ENCODE measurements at places on chromosomes 1 and 21.

- DNase-seq, result no peak
Observed at GRCh38 chr1:238485057-238485911, 594.6 kb upstream of the ZP4 start.

DNA sequence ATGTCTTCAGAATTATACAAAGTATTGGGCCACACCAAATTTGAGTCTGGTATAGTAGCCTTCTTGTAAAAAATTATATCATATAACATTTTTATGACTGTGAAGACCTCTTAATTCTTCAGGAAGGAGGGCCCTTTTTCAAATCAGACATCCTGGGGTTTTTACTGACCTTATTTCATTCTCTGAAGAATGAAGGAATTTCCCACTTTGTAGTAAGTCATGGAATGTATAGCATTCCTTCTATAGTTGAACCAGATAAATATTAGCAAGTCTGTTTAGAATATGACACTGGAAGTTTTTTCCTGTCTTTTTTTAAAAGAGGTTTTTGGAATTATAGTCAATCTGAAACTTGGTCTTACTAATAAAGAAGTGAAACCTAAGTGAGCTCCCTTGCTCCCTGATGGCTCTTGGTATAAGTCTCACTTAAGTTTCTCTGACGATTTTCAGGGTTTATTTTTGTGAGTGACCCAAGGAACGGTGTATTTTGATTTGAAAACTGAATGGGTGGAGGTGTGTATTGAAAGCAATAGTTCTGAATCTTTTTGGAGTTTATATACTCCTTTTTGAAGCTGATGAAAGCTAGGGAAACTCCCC is 23.7 kb downstream of the SNX27 start:
- no peak for DNase-seq

DNA sequence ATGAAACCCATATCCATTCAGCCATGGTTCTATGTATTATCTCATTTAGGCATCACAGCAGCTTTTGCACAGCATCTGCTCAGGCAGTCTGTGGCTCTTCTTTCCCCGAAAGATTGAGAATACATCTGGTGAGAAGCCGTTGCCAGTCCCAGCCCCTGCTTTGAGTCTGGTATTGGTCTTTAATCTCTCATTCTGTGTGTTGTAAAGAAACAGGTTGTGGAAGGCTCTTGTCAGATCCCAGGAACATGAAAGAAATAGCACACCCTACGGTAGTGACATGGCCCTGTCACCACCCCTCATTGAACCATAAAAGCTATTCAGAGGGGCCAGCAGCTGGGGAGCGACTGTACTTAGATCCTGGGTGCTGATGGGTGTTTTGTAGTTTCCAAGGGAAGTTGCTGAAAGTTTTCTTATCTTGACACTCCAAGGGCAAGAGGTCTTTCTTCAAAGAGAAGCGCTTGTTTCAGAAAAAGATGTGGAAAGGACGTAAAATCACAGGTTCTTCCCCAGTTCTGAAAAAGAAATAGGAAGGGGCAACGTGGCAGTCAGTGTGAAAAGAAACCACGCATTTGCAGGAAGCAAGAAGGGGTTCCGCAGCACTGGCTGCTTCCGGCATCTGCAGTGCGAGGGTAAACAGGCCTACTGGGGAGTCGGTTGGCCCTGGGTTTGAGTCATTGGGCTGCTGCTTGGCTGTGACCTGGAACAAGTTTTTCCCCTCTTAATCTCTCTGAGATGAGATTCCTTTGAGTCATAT is 145.0 kb downstream of the DHRS3 start:
- DNase-seq, result no peak

GRCh38 chr1:151898519-151898991 is 10.8 kb downstream of the THEM4 start:
- DNase-seq, result no peak

DNA sequence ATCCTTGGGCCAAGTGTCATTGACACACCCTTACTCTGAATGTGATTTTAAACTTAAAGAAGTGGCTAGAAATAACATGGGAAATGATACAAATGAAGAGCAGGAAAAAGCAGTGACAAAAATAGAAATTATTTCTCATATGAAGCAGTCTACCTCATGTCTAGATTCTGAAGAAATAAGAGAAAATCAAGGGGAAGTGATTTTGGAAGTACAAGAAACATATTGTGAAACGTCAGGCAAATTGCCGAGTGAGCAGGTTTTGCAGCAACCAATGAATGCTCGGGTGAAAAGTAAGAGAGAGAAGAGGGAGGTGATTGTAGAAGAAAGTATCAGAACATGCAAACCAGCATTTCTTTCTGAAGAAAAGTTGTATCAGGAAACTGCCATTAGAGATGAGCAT is 130.7 kb downstream of the MACF1 start:
- no peak for DNase-seq
